ENCODE measurements at places on chromosomes 16 and 17.

- no peak for DNase-seq
Observed at GRCh38 chr16:29662000-29662728, 883 bp upstream of the SPN start.

DNA sequence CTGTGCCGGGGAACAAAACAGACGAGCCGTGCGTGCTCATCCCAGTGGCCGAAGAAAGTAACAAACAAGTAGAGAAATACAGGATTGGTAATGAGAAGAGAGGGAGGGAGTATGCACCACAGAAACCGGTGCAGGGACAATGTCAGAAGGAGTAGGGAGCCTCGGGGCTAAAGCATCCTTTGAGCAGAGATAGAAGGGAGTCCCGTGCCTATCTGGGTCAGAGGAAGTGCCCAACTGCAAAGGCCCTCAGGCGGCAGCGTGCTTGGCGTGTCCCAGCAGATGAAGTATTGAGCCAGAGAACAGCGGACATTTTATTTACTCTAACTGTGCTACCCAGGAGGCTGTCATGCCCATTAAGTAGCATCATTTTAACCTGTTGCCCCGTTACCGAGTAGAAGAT lies 114.9 kb upstream of the CACNG5 start:
- no peak for DNase-seq

GRCh38 chr16:50972876-50973275 lies 178.2 kb downstream of the SALL1 start:
- no peak for DNase-seq

DNA sequence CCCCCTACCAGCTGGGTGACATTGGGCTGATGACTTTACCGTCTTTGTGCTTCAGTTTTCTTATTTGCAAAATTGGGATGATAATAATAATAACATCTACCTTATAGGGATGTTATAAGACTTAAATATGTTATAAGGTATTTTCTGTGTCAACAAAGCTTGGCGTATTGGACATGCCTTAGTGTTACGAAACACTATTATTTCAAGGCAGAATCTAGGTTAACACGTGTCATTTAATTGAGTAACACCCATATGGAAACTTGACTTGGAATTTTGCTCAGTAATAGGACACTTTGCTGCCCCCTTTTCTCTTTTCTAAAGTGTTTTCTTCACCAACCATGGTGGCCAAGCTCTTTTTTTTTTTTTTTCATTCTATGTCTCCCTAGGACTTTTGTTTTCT lies 294.2 kb upstream of the SALL1 start:
- DNase-seq = no peak

- peak; percentile 94 for DNase-seq
Observed at GRCh38 chr16:89873972-89874689, 739 bp downstream of the TCF25 start.

- no peak for DNase-seq
Observed at GRCh38 chr17:68102318-68102758, 66.8 kb downstream of the KPNA2 start.

DNA sequence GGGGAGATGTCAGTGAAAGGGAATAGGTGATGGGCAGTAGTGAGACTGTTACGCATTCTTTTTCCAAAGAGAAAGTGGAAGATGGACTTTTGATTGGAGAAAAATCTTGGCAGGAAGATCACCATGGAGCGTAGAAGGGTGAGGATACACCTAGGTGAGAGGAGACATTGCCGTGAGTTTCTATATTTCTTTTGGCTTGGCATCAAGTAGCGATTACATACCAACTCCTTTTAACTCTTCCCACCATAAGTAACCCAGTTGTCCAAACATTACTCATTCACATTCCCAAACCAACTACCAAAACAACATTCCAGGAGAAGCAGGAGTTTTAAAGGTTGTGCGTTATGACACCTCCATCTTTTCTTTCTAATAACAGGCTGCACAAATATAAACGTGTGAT lies 10.7 kb upstream of the KRT28 start:
- peak; percentile 7 for DNase-seq

DNA sequence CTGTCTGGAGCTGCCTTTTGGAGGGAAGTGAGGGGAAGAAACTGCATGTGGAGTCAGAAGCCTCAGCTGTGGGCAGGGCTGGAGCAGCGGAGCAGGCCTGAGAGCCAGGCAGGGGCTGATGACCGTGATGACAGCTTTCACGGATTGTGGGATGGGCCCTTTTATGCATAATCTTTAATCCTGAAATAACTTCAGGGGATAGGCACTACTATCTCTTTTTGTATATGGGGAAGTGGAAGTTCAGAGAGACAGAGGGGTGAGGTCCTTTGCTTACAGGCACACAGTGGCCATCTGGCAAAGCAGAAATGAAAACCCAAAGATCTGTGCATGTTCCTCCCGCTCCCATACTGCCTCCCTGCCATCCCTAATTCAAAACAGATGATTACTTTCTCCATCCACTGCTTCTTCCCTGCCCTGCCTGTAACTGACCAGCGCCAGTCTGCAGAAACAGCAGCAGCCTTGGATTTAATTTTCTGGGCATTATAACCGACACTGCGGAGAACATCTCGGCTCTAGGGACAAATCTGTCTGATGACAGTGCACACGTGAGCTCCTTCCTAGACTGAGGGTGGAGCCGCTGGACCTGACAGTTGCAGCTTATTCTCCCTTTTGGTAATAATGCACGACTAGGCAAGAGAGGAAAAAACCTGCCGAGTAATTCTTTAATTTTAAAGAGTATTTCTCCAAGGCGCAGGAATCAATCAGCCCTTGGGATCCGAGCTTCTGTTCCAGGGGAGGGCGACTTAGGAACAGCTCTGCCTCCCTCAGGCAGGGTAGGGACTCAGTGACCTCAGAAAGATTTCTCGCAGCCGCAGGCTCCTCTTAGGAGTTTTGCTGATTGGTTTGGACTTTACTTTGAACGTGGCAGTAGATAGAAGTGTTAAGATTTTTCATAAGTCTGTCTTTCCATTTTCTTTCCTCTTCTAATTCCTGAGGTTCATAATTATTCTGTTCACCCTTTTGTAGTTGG lies 95.4 kb downstream of the UTP18 start:
- no peak for DNase-seq

GRCh38 chr17:80822021-80822699 lies 169.5 kb upstream of the CHMP6 start:
- DNase-seq = no peak

DNA sequence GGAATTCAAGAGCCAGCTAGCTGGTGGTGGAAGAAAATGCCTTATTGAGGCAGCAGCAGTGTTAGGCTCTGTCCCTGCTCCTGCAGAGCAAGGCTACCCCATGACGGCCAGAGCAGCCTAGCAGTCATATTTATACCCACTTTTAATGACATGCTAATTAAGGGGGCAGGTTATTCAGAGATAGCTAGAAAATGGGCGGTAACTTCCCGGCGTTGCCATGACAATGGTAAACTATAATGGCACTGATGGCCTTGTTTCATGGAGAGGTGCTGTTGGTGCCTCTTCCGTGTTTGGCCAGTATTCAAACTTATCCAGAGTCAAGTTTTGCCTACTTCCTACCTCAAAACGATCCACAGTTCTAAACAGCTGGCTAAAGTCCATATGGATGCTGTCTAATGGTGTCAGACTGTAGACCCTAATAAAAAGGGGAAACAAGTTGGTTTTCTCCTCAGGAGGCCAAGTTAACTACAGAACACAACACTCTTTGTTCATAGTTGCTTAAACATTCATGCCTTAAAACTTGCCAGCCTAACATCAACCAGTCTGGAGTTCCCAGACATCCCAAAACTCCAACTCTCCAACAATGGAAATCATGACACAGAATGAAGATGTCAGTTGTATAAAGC lies 3.7 kb upstream of the SCNN1B start:
- DNase-seq = no peak

GRCh38 chr17:42050393-42051012 lies at the start of gene C17orf113:
C17orf113 (minus strand) TSS chr17:42050601; CDS start chr17:42043376, 7,225 bp downstream.
- no peak for DNase-seq

DNA sequence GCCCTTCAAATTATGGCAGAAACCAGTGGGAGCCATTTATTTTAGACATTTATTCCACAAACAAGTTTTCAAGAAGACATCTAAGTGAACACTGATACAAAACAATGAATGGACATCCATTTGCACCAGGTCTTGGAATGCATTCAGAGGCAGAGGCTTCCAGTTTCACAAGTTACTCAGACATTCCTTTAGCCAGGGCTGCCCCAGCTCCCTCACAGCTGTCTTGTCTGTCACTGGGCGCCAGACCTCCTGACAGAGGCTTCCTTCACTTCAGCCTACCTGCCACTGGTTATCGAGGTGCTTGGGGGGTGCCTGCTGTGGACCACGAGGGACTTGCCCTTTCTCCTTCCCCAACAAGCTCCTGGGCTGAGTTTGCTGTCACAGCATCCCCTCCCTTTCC lies 19.2 kb downstream of the AQP8 start:
- DNase-seq = no peak

DNA sequence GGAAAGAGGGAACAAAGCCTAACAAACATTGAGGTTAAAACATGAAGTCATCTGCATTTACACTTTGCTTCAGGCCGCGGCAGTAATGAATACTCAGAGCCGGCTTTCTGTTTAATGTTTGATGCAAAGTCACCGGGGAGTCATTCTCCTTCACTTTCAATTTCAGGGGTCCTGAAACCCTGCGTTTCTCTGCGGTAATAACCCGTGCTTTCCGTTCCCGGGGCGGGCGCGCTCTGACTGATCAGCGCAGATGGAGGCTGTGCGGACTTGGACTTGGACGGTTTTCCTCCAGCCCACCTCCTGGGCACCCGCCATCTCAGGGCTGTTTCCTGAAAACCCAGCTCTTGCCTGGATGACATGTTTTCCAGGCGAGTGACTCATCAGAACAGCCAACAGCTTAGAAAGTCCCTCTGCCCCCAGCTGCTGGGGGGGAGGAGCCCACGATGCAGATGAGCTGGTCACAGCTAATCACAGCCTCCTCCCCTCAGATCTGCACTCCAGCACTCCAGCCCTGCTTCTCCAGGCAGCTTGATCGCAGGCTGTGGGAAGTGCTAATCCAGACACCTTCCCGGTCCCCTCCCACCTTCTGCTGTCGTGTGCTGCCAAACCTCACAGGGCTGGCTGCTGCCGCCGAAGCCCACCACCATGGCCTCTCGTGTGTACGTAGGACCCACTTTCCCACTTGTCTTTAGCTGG lies 158.6 kb upstream of the CHMP6 start:
- peak; percentile 96 for DNase-seq

- no peak for DNase-seq
Observed at GRCh38 chr16:31118223-31119155, 1.0 kb downstream of the KAT8 start.

GRCh38 chr17:76734080-76734840 lies 2.9 kb downstream of the SRSF2 start:
- DNase-seq = no peak

DNA sequence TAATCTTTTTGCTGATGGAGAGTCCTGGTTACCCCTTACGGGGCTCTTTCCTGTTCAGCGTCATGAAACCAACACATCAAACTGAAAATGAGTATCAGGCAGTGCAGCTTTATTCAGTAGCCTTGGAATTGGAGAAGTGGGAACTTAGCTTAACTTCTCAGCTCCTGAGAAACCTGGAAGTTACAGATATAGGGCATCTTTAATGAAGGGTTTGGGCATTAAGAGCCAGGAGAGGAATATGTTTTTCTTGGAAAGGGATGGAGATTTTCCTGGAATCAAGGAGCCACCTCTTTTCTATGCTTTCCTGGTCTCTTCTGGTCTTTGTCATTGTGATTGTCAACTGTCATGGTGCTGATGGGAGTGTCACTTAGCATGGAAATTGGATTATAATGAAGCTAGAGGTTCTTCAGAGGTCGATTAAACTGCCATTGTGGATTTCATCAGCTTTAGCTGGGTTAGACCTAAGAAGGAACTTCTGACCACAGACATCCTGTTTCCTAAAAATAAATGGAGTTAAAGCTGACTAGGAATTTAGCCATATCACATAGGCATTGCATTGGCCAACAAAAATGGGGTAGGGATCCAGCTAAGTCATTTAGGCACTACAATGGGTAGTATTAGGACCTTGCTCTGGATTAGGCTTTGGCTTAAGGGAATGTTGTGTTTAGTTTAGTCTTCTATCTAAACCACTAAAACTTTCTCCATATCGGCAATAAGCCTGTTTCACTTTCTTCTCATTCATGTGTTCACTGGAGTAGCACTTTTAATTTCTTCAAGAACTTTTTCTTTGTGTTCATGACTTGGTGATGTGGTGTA lies 186.4 kb downstream of the BCAS3 start:
- no peak for DNase-seq

GRCh38 chr16:23232806-23233205 lies 50.3 kb downstream of the SCNN1G start:
- no peak for DNase-seq

DNA sequence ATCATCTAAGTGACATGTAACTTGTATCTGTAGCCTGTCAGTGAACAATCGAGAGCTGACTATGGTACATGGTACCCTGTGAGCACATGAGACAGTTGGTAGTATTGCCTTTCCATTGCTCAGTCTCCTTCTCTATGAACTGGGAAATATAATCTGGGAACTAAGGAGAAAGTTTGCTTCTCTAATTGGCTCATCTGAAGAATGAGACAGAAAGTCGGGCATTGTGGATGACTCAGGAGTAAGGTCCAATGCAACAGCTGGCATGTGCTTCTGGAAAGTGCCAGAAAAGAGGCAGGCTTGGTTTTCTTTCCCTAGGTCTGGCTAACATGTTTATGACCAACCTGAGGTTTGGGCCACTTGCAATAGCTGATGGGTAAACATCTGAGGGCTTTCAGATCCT lies 51.9 kb downstream of the ZZEF1 start:
- no peak for DNase-seq

GRCh38 chr16:11360641-11361373 lies 15.5 kb downstream of the RMI2 start:
- no peak for DNase-seq

DNA sequence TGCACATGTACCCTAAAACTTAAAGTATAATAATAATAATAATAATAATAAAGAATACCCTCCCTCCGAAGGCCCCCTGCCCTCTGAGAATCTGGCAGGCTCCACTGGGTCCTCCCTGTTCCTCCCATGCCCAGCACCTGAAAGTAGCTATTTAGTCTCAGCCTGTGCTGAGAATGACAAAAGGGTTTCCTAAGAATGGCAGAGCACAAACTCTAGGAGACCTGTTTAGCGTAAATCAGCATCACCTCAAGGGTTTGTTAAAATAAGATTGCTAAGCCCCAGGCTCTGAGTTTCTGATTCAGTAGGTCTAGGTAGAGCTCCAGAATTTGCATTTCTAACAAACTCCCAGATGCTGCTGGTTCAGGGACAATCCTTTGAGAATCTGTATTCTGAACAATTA lies 606.8 kb upstream of the CDH11 start:
- DNase-seq = no peak

DNA sequence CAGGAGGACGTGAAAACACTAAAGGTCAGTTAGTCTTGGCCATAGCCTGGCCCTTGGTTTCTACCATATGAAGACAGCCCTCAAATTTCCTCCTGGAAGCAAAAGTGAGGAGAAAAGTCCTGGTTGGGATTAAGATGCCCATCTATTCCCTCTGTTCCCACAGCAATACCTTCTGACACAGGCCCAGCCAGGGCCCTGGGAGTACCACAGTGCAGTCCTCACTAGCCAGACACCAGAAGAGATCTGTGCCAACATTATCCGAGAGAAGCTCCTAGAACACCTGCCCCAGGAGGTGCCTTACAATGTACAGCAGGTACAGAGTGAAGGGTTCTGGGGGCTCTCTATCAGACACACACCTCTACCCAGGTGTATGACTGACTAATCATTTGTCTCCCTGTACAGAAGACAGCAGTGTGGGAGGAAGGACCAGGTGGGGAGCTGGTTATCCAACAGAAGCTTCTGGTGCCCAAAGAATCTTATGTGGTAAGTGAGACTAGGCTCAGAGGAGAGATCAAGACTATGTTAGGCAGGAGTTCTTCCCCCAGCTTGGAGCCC lies 4.1 kb downstream of the ERAL1 start:
- no peak for DNase-seq

GRCh38 chr17:43673516-43674323 lies 12.0 kb upstream of the MEOX1 start:
- no peak for DNase-seq
